ENCODE measurements at places on chromosomes 1 and 21. TPM values are rescaled to one million over a fixed set of nuclear protein-coding genes. Genes with fewer than 3 reads are reported as not detected.

MT1HL1 gene
- not detected for polyA plus RNA-seq

CD2 gene
- 12.0 TPM for polyA plus RNA-seq

- DNase-seq, result no peak
Observed at GRCh38 chr1:239633432-239633831, 247.1 kb downstream of the CHRM3 start.

DNA sequence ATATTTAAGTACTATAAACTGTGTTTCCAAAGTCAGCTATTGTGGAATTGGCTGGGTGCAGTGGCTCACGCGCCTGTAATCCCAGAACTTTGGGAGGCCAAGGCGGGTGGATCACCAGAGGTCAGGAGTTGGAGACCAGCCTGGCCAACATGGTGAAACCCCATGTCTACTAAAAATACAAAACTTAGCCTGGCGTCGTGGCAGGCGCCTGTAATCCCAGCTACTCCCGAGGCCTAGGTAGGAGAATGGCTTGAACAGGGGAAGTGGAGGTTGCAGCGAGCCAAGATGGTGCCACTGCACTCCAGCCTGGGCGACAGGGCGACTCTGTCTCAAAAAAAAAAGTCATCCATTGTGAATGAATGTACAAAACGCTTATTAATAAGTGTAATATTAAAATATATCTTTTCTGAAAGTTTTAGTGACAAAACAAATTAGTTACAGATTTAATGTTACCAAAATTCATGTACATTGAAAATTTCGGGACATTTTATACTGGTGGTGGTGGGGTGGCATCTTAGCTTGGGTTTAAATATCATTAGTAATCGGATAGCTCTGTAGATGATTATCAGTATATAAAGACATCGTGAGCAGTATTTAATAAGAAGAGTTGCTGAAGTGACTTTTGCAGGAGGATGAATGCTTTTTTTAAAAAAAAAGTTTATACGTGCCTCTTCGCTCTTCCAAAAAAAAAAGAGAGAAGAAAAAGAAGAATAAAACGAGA lies 503 bp upstream of the SRSF11 start:
- no peak for DNase-seq

F3 gene
- 7.8 TPM for polyA plus RNA-seq

EFNA3 gene
- 0.41 TPM for polyA plus RNA-seq

- no peak for DNase-seq
Observed at GRCh38 chr1:67795179-67795912, 37.9 kb downstream of the GNG12 start.

GRCh38 chr1:44313265-44313918 lies 41.7 kb downstream of the ERI3 start:
- DNase-seq, result no peak

DNA sequence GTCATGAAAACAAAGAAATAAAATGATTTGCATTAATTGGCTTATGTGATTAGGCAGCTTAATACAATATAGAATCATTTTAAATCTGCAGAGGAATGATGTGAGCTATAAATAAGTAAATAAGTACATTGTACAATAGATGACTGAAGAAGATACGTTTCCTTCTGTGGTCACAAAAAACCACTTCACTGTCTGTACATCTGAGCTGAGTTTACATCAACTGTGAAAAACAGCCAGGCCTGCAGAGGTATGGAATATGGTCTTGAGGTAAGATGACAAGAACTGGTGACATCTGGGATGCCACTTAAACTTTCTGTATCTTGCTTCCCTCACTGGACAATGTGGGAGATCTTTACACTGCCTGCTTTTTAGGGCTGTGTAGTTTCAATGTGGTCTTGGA lies 130.0 kb upstream of the BEND5 start:
- DNase-seq, result no peak

DNA sequence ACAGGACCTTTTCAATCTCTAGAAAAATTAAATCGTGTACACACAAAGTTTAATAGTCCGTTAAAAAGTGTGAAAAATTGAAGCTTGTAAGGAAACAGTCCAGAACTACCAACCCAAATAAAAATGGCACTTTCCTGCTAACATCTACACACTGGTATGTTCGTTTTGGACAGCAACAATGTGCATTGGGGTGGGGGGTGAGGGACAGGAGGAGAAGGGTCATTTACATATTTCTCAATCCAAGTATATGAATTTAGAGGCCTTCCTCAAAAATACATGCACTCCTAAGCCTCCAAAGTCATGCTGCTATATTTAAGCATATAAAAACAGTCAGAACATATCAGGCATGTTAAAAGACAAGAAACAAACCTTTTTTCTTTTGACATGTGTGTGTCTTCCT lies 2.5 kb downstream of the PPP1R15B start:
- no peak for DNase-seq

MYOG gene
- not detected for polyA plus RNA-seq

- no peak for DNase-seq
Observed at GRCh38 chr1:109671067-109671466, 3.2 kb downstream of the GSTM2 start.

EFNA1 gene
- 12.1 TPM for polyA plus RNA-seq

B3GALT6 gene
- polyA plus RNA-seq, result 9.3 TPM

DNA sequence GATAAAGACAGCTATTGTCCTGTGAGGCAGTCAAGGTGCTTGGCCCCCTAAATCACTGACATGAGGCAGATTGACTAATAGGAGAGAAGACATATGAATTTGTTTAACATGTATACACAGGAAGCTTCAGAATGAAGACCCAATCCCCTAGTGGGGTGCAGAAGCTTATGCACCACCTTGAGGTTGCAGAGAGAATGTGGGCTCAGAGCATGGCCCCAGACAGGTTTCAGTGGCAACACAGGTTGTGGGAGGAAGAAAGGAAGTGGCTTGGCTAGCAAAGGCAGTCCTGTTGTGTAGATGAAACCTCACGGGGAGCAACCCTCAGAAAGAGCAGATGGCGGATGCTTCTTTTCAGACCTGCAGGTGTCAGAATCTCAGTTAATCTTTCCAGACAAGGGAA lies 37.0 kb upstream of the PARP1 start:
- DNase-seq, result no peak

GRCh38 chr1:70405780-70406416 lies 5.2 kb upstream of the CTH start:
- DNase-seq, result no peak

DNA sequence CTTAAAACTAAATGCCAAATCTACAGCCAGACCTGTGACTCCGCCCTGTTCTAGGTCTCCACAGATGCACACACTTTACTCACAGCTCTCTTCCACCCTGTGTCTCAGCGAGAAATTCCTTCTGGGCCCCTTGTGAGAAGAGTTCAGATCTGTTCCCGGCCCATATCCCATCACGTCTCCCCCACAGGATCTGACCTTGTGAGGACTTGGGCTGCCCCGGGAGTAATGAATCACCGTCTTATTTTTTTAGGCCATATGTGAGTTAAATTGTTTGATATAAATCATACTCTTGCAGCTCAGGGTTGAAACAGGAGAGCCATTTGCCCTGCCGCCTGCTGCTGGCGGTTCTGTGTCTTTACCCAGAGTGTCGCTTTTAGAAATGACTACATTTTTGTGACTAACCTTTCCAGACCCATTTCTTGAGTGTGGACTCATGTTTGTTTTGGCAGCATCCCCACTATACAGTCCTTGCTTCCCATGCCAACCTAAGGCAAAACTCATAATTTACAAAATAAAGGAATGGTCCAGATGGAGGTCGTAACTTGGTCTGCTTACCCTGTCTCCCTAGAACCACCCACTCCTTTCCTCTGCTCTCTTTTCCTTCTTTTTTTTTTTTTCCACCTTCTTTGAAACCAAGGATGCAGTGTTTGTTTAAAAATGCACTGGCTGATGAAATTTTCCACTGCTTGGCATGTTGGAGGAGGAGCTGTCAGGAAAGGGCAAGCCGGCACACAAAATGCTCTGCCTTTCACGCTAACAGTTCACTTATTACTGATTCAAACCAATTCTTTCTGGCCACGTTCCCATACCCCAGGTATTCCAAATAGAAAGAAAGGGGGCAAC lies 98.0 kb upstream of the C1orf105 start:
- DNase-seq, result peak; percentile 85

DNA sequence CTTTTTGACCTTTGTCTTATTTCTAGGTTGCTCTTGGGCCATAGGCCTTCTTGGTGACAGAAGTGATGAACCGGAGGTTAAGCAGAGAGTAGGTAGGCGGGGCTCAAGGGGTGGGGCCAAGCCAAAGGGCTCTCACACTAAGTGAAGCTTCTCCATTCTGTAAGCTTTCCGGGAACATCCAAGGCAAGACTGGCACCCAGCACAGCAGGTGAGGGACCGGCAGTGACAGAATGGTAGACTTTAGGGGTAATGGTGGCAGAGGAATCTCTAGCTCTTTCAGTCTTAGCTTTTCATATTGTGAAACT lies at the start of gene TNFAIP8L2:
TNFAIP8L2 (plus strand) TSS at position 135 of the 305 bp plus-strand sequence. CDS start 2,049 bp downstream, outside the sequence.
- DNase-seq, result peak; percentile 76

DNA sequence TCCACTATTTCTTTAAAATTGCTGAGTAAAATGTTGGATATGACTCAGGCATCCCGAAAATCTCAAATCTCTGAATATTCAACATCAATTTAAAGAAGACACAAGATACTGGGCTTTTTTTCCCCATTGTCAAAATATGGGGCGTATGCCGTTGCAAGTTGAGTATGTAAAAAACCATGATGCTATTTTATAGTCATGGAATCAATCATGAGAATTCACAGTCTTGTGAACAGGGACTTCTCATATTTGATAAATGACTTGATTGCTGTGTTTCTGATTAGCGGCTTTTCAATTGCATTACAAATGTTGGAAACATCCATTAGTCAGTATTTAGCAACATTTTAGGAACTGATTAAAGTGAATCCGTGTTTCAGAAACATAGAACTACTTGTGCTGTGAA lies 45.3 kb downstream of the SETD4 start:
- no peak for DNase-seq

DNA sequence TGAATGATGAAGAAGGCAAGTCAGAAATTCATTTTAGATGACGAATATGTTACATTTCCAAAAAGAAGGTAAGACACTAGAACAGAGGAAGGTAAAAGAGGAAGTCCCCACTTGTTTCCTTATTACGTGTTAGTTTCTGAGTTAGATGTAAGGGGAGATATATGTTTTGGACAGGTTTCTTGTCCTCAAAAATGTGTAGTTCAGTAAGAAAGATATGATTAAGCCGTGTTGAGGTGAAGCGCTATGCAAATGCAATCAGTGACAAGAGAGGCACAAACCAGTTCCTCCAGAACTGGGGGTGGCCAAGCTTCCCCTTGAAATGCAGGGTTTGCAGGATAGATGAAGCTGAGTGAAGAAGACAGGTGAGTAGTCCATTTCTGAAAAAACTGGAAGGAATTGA lies 293.3 kb upstream of the RUNX1 start:
- DNase-seq, result no peak

DNA sequence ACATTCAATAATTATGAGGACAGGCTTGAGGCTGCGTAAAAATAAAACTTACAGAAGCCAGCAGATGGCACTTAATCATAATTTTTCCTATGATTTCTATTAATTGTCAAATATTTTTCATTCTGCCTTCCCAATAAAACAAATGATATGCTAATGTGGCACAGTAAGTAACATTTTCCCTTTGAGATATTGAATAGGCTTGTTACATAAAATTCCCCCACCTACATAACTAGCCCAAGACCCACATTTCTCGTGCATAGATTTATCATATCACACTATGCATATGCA lies 55.4 kb upstream of the PTGFRN start:
- no peak for DNase-seq

DNA sequence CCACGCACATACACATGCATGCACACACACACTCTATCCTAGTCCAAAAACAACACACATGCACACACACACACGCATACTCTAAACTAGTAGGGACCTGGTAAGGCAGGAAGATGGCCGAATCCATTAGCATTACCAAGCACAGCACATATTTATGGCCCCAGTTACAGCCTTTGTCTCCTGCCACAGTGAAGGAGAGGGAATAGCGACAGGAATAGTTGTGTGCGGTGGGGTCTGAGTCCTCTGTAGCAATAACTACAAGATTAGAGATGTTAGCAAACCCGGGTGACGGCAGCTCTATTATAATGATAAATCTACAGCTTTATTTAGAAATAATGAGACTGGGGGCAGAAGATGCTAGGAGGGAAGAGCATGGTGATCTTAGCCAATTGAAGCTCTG lies 20.5 kb downstream of the SYT6 start:
- DNase-seq, result no peak

DNA sequence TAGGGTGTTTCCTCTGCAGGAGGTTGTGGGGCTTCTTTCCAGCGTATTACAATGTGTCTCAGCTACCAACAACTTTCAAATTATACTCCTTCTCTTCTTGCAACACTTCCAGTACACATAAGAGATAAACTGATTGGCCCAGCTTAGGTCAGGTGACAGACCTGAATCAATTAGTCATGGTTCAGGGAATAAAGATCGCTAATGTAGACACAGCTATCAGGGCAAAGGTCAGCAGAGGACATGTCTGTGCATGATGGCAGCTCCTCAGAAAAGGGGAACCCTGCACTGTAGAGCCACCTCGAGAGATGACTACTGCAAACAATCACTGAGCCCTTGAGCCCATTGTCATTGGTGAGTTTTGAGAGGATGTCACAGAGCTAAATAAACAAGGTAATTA lies 36.8 kb upstream of the PKN2 start:
- DNase-seq, result no peak

DNA sequence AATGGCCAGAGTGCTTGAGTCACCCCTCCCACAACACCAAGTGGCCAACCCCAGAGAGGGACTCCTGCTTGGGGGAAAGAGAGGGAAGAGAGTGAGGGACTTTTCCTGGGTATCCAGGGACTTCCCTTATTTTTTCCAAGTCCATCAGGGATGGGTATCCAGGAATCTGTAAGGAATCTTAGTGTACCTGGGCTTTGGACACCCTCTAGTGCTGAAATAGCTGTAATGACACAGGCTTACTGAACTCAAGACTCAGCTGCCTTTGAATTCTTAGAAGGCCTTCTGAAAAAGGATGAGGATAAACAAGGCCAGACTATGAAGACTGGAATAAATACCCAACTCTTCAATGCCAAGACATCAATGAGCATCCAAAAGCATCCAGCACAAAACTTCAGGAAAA lies 12.0 kb downstream of the TSHB start:
- DNase-seq, result no peak

DNA sequence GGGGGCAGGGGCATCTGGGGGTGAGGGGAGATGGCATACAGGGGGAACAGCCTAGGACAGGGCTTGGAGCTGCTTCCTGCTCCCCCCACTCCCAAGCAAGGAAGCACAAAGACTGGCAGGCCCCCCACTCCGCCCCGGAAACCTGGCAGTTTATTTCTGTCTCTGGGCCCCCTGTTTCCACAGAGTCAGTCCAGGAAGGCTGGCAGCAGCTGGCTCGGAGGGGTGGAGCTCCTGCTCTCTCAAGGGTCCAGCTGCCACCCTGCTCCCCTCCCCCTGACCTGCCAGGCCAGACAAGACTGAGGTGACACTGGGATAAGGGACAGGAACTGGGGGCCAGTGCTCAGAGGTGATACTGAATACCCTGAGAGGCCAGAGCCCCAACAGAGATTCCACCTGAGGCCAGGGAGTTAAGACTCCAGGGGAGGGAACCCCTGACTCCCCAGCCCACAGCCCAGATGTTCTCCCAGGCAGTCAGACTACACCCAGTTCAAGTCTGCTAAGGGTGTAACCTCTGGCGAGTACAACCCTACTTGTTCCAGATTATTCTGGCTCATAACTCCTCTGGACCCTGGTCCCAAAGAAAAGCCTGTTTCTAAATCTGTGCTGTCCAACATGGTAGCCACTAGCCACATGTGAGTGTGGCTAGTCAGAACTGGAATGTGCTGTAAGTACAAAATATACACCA lies 26.3 kb downstream of the AHDC1 start:
- no peak for DNase-seq

RPE65 gene
- not detected for polyA plus RNA-seq

GRCh38 chr1:58720680-58721079 lies 20.8 kb upstream of the MYSM1 start:
- DNase-seq, result no peak

Measured in aorta (tissue), 5 donors.